ENCODE measurements at places on chromosomes 12 and 14.
A peak's percentile ranks its signal among the peaks of the same experiment; 100 is the strongest.

- no peak for DNase-seq
These were observed 307.4 kb upstream of the NOVA1 start for GRCh38 chr14:26905229-26905628.

- DNase-seq = peak; percentile 57
These were observed 395 bp upstream of the BRI3BP start for GRCh38 chr12:124992874-124993625.

DNA sequence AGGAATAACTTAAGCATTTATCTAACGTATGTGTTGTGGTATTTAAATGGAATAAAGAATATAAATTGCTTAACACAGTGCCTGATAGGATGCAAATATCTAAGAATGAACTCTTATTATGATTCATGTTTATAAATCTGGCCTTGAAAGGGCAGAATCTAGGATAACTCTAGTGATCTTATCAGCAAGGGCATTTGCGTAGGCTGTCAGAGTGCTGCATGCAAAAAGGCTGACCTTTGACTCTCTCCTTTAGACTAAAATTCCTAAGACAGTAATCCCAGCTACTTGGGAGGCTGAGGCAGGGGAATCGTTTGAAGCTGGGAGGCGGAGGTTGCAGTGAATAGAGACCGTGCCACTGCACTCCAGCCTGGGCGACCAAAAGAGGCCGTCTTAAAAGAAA is 31.3 kb upstream of the ANP32D start:
- DNase-seq = no peak

- no peak for DNase-seq
These were observed 114.7 kb downstream of the NTF3 start for GRCh38 chr12:5546616-5547015.

DNA sequence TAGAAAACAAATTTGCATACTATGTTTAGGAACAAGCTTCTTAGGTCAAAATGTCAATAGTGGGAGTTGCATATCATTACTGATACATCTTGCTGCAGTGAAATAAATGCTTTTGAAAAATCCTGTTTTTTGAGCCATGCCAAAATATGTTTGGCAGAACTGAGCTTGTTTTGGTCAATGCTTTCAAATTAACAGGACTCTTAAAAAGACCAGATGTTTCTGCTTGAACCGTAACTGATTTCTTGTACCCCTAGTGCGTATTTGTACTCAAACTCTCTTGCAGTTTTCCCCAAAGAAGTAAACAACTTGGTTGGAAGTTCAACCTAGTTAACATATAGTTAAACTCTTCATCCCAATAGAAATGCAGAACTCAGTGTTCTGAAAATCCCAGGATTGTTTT is 3.4 kb downstream of the TRHDE start:
- no peak for DNase-seq

DNA sequence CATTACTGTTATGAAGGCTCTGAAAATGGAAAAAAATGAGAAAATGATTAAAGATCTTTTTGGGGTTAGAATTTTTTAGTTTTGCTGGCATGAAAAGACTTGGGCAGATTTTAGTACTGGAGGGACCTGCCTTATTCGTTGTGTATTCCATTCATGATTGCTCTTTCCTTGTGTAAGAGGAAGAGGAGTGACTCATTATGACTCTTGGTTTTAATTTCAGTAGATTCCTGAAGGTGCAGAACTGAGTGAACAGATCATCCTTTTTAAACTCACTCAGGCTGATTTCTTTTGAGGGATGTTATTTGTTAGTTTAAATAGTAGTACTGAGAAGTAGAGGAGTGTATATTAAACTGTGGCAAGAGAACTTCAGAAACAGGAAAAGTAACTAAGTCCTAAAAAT is 41.6 kb downstream of the AKAP6 start:
- no peak for DNase-seq

GRCh38 chr12:49673446-49674317 is 33.5 kb downstream of the FMNL3 start:
- no peak for DNase-seq

GRCh38 chr14:73752297-73752992 is 38.3 kb upstream of the PNMA1 start:
- no peak for DNase-seq

- no peak for DNase-seq
These were observed 25.3 kb downstream of the TTC8 start for GRCh38 chr14:88849716-88850115.

DNA sequence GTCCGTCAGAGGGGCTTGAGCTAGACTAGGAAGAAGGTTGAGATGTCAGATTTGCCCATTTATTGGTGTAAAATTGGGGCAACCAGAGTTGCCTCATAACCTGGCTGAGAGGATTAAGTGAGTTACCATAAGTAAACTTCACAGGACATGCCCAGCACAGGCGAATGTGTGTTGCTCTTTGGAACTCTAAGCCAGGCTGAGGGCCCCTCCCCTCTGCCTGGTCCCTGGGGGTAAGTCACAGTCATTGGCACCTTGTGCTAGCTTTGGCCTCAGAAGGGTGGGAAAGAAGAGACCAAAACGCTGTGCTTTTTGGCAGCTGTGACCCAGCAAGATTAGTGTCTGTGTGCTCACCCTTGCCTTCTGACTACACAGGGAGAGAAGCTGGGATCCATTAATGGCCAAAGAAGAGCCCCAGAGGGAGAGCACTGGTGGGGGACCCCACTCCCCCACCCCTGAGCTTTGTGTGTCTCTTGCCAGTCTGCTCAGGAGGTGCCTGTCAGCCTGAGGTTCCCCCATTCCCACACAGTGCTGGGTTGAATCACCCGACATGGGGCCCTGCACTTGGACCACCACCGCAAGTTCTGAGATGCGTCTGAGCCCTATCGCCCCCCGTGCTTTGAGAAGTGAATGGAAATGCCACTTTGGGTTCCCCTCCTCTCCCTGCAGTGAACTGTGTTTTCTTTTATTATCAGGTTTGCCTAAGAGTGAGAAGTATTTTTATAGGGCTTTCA is 74.1 kb downstream of the CACNA1C start:
- no peak for DNase-seq

DNA sequence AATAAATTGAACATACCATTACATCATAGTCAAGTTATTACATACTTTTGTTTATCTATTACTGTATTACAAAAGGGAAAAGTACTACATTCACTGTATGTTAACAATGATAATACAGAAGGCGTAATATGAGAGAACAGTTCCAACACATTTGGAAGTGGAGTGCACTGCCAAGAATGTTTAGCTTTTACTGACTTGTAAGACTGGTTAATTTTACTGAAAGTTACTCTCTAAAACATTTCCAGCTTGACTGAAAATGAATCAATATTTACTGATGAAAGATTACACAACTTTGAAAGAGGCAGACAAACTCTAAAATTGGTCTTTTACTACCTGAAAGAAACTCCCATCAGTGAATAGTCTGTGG is 728.5 kb downstream of the FSCB start:
- no peak for DNase-seq

GRCh38 chr14:88995437-88996198 is 171.2 kb downstream of the TTC8 start:
- DNase-seq = no peak

DNA sequence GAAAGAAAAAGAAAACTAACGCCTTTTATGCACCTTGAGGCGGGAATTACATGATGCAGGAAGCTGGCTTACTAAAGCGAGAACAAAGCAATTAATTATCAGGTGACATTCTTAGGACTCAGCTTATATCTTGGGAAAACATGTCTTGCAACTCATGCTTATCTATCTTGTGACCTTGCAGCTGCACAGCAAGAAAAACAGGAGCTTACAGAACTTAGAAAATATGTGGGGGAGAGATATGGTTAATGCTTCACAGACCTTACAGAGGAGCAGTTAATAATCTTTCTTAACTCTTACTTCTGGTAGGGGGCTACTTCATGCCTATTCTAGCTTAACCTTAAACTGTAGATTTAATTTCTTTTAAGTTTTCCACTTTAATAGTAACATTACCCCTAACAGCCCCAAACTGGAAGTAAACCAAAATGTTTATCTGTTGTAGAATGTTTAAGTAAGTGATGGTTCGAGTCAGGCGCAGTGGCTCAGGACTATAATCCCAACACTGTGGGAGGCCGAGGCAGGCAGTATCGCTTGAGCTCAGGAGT is 13.2 kb upstream of the OR11G2 start:
- no peak for DNase-seq

DNA sequence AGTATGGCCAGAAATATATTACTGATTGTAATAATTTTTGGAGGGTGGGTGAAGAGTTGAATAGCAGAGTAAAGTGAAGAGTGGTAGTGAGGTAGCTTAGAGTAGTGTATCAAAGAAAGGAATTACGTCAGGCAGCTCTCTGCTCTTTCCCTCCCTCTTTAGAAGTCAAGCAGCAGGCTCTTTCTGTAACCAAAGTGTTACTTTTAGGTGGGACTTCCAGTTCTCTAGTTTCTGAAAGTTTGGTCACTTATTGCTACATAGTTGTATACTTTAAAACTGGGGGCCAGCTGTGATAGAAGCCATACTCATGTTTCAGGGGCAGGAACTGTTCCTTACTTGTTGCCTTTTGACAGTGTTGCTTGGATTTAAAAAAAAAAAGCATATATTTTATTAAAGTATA is 30.6 kb downstream of the ATF7IP start:
- DNase-seq = no peak

- no peak for DNase-seq
These were observed 37.7 kb downstream of the RASAL1 start for GRCh38 chr12:113097716-113098440.

Data from stimulated activated CD8-positive, alpha-beta memory T cell treated with anti-CD3 and anti-CD28 coated beads, Interleukin-7, amount 100 ng/mL, for 1 hour (primary cell).